Suppressor macrophage treated with lipopolysaccharide for 4 hours (primary cell): ENCODE measurements at places on chromosomes 1 and 21.

GRCh38 chr1:178797590-178797989, 72.5 kb downstream of the RALGPS2 start:
- DNase-seq = no peak

- no peak for DNase-seq
Measured at GRCh38 chr1:27152004-27152828, 2.7 kb downstream of the SLC9A1 start.

DNA sequence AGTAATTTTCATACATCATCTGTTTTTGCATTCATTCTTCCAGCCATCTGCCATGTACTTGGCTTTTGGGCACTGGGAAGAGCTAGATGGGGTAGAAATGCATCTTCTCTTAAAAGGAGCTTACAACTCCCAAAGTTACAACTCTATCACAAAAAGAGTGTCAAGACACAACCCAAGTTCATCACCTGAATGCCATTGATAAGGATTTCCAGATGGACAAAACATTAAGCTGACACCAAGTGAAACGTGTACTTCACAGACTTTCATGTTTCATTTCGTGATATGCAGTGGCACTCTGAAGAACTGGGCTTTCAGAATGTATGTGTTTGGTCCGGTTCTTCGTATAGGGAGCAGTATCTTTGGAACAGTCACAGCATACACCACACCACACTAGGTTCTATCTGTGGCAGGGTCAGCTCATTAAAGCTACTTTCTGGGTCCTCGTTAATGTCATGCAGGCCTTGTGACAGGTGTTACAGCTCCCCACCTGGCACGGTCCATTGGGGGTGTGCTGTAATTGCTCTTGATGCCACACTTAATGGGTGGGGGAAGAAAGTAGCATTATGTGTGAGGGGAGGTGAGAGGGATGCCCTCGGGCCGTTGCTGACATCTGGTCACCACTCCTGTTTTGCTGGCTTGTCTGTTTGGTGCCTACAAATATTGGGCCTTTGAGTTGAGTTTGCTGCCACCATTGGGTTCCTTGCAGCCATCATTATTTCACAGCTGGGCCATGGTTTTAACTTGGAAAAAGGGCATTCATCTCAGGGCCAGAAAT, 164.9 kb downstream of the NFIA start:
- no peak for DNase-seq

DNA sequence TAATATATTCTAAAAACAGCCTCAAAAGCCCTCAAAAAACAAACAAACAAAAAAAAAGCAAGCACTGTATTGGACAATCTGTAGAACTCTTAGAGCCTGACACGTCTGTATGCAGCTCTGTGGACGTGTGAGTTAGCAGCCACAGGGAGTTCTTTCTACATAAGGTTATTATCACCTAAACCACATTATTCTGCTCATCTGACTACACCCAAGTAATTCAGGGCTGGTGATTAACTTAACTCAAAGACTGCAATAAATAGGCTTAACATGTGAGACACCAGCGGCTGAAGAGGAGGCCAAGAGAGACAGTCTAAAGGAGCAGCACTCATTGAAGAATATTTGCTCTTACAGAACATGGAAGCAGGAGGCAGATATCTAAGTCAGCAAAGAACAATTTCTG, 316.0 kb downstream of the VAV3 start:
- DNase-seq = no peak

DNA sequence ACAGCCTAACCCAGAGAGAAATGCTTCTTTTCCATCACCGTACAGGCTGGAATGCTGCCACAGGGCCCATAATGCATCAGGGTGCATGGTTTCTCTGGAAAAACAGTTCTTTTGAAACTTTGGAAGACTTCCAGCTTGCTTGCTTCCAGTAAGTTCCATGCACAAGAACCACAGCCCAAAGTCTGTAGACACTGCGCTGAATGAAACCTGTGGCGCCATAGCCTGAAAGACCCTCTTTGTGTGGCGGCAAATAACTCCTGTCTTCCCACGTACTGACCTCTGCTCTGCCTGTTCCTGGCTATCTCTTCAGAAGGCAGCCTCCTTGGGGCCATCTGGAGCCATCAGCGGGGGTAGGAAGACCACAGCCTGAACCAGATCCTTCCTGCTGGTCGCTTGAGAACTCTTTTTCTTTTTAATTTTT, 15.1 kb downstream of the MIIP start:
- DNase-seq = no peak

DNA sequence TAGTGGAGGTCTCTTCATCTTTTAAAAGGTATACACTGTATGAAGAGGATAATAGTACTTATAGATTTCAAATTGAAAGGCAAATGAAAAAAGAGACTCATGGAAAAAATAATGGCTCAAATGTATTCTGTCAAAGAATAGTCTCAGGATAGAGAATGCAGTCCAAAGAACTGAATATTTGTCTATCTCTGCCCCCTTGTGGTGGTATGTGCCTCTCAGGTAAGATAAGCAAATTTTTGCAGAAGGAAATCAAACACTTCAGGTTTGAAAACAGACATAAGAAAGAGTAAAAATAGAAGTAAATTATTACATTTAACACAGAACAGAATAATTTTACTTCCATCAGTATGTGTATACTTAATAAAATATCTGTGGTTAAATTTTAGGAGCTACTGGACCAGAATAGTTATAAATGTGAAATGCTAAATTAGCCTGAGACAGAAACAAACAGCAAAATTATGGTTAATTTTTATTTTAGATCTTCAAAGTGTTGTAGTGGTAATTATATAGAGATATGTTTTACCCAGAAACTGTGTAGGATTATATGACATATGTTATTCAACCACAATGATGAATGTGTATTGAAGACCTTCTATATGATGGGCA, 164.4 kb upstream of the PALMD start:
- peak; percentile 73 for DNase-seq
